ENCODE measurements at places on chromosomes 11 and 22. TPM values are rescaled to one million over a fixed set of nuclear protein-coding genes. Genes with fewer than 3 reads are reported as not detected.
A peak's percentile ranks its signal among the peaks of the same experiment; 100 is the strongest.

The PGA4 gene
- total RNA-seq = 0.21 TPM

The MOGAT2 gene
- total RNA-seq = 0.25 TPM

The SLC25A45 gene
- 9.9 TPM for total RNA-seq

The CCDC85B gene
- total RNA-seq = 32.3 TPM

The DKK3 gene
- 761 TPM for total RNA-seq

The GAL gene
- total RNA-seq = not detected

The IFITM1 gene
- total RNA-seq = 127 TPM

The PRR33 gene
- total RNA-seq = 5.1 TPM

The OR10D3 gene
- total RNA-seq = not detected

The SLC22A6 gene
- total RNA-seq = not detected

DNA sequence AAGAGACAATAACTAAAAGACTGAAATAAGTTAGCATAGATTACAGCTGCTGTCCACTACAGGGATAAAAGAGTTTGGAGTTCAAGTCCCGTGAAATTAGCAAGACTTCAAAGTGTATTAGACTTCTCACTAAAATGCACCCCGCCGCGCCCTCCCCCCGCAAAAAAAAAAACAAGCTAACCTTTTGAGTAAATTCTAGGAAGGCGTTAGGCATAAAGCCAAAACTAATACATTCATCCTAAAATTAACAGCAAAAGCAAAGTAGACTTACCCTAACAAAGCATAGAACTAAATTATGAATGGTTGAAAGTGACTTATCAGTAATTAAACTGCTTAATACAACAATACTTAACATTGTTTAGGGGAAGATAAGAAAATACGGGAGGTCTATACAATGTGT, 581.0 kb upstream of the CHORDC1 start:
- no peak for DNase-seq

- no peak for DNase-seq
These were observed 77.5 kb downstream of the NTM start for GRCh38 chr11:131447898-131448297.

- no peak for DNase-seq
These were observed 11.1 kb downstream of the NAV2 start for GRCh38 chr11:19723572-19724342.

DNA sequence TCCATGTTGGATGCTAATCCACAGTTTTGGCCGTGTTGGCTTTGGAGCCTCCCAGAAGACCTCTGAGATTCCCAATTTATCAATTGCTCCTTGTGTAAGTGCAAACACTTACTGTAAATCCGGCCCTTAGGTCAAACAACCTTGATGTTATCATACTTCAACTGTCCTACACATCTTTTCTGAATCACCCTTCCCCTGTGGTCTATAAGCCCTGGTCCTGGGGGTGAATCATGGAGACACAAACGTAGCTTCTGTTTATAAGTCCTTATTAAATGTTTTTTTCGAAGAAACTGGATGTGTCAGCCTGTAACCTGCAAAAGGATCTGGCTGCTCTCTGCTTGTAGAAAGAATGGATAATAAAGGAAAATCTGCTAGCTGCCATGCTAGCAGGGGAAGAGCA, 1.7 kb upstream of the IL10RA start:
- DNase-seq = no peak

DNA sequence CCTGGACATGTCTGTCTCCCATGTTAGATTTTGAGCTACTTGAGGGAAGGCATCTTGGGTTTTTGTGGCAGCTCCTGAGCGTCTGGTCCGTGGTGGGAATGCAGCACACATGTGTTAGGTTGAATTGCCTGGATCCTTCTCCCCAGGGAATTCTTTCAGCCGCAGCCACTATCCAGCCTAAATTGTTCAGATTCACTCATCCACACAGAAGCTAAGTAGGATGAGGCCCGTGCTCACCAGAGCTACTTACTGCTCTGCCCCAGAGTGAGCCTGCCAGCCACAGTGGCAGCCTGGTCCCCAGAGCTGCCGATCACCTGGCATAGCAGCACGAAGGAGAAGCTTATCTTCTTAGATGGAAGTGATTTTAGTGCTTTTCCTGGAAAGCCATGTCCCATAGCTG, 34.4 kb upstream of the SORL1-AS1 start:
- no peak for DNase-seq

GRCh38 chr22:22709719-22710445, 65.5 kb downstream of the GGTLC2 start:
- no peak for DNase-seq

DNA sequence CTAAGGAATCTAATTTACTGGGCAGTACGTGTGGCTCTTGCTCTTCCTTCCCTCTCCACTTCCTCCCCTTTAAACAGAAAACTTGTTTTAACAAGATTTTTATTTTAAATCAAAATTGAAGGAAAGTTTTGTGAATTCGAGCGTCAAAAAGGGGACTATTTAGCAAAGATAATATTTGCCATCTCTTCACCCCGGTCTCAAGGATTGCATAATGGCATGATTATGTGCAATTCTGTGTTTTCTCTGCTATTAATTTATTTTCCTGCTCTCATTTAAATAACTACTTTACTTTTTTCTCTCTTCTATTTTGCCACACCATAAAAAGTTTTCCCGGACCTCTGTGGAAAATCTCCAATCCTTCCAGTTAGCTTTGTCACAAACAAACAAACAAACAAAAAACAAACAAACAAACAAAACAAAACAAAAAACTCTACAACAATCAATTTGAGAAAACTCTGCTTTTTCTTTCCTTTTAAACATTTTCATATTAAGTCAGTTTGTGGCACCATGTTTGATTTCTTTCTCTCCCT, 10.2 kb upstream of the PAX6 start:
- DNase-seq = no peak

DNA sequence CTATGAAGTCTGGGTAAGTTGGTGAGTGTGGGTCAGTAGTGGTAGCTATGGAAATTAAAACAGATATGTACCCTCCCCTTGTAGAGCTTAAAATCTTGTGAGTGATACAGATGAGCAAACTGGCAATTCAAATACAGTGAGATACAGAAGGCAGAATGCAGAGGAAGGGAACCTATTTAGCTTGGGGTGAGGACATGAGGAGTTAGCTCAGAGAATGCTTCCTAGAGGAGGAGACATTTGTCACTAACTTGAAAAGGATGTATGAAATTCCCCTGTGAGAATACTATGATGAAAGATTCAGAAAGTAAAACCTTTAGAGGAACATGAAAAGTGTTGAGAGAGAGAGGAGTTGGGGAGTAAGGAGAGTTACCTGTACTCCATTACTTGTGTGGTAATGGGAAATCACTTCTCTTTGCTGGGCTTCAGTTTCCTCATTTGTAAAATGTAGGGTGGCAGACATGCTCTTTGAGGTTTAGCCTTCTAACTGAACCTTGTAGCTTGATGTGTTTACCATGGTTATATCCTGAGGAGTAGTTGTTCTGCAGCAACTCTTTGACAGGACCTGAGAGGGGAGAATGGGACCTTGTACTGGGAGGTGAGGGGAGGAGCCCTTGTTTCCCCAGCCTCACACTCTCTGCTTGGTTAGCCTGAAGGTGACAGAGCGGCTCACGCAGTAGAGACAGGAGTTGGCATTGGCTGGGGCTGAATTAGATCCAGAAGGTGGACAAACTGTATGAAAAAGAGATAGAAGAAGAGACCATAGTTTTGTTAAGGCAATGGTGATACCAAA, 17.9 kb downstream of the SWAP70 start:
- DNase-seq = no peak

- DNase-seq = no peak
These were observed 56.9 kb downstream of the BBOX1 start for GRCh38 chr11:27097551-27097950.

DNA sequence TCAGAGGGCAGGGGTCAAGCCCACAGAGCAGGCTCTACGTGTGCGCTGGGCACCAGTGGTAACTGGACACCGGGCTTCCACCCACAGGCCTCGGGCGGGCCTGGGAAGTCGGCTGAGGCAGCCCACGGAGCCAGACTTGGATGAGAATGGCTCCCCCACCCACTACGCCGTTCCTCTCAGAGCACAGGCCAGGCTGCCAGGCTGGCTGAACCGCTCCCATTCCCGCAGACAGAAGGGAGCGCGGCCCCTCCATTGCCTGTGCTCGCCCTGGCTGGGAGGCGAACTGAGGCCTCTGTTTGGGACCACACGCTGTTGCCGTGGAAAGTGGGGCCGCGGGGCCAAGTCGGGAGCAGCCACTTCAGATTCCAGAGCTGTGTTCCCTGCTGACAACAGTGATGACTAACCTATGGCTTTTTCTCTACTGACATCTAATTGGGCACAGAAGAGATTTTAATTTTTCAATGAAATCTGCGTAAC, 63.9 kb downstream of the MYH9 start:
- DNase-seq = peak; percentile 89

GRCh38 chr11:33687733-33688479, 12.7 kb downstream of the C11orf91 start:
- DNase-seq = no peak

DNA sequence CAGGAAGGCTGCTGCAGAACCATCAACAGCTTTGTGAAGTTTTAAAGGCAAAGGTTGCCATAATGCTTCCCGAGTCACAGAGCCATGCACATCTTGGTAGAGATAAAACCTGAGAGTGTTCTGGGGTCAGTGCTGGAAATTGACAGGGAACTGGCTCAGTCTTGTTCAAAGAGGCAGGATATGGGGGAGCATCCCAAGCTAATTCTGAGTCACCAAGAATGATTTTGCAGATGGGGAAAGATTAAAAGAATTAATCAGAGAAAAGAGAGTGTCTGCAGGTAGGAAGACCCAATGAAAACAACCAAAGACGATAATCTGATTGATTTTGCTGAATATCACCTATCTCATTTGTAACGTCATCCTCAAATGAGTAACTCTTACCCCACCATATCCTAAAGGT, 99.9 kb upstream of the CD44 start:
- no peak for DNase-seq

DNA sequence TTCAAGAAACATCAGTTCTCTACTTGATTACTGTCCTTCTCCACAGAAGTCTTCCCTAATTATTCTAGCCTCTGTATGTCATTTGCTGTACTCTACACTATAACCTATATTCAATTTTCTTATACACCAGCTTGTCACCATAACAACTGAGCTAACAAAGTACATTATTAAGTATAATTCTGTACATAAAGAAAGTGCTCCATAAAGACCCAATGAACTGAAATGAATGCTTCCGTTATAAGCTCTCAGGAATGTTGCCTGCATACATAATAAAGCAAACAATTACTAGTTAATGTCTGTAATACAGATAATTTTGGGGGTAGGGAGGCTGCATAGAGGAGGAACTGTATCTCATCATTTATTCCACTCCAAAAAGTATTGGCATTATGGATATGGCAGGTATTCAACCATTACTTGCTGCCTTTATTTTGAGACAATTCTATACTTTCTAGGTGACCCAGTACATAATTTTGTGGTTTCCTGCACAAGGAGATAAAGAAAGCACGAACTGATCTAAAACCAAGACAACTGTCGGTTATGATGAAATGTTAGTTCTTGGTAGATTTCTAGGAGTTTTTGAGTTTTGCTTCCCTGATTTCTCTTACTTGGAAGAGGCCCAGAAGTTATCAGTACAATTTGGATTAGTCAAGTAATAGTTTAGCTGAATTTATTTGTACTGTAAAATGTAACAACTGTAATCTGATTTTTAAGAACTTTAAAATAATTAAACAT, 202.5 kb downstream of the SBF2 start:
- no peak for DNase-seq

DNA sequence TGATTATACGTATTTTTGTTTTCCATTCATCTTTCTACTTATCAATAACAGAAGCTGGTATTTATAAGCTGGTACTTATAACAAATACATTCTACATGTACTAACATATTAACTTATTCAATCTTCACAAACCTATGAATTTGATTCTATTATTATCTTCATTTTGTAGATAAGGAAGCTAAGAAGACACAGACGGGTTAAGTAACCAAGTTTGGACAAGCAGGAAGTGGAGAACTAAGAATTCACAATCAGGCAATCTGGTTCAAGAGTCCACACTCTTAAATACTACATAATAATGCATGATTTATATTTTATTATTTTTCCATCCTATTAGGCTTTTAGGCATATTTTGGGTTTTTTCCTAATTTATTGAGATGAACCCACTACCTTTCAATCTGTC, 25.0 kb downstream of the FCHSD2 start:
- DNase-seq = no peak

DNA sequence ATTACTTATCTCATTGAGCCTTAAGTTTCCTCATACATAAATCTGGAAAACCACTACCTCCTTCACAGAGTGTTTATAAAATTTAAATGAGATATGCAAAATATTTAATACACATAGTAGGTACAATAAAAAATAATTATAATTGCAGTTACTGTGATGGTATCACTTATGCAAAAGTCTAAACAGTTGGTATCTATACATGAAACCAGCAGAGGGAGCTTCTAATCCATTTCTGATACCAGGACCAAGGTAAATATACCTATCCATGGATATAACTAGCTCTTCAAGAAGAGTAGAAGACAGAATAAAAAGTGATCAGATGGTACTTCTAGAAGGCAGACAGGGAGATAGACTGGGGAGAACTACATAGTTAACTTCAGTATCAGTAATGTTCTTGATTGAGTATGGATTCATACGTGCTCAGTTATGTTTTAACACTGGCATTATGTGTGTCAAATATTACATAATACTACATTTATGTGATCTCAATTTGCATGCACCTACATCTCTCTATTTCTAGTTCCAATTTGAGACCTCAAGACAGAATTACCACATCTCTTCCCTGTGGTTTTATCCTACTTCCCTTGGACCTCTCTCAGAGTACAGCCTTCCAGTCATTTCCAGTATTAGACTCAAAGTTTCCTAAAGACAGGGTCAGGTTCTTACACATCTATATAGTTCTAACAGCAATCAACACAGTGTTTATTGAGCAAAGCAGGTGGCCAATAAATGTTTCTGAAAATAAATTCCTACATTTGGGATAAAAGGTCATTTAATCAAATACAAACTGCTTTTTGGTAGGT, 13.7 kb upstream of the TSG101 start:
- DNase-seq = no peak

DNA sequence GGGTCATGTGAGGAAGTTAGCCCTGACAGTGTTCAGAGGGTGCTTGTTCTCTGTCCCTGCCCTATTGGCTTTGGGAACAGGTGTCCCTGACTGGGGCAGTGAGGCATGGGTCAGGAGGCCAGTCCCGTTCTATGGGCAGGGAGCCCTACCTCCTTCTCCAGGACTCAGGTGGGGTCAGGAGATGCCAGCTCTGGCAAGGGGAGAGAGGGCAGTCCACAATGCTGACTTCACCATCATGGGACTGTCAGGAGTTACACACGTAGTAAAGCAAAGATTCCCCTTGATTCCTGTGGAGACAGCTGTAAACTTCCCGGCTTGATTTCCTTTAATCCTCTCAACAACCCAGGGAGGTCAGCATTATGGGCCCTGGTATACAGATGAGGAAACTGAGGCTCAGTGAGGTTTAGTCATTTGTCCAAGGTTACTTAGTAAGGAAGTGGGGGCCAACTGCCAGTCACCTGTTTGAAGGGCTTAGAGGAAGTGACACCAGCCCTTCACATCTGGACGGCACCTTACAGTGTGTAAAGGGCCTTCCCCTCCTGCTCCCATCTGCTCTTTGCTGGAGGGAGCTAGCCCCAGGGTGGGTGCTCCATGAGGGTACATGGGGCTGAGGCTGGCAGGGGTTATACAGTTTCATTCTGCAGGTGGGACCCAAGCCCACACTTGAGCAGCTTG, 11.9 kb downstream of the MICALL1 start:
- DNase-seq = no peak
